ENCODE measurements at places on chromosomes 3 and 15.

DNA sequence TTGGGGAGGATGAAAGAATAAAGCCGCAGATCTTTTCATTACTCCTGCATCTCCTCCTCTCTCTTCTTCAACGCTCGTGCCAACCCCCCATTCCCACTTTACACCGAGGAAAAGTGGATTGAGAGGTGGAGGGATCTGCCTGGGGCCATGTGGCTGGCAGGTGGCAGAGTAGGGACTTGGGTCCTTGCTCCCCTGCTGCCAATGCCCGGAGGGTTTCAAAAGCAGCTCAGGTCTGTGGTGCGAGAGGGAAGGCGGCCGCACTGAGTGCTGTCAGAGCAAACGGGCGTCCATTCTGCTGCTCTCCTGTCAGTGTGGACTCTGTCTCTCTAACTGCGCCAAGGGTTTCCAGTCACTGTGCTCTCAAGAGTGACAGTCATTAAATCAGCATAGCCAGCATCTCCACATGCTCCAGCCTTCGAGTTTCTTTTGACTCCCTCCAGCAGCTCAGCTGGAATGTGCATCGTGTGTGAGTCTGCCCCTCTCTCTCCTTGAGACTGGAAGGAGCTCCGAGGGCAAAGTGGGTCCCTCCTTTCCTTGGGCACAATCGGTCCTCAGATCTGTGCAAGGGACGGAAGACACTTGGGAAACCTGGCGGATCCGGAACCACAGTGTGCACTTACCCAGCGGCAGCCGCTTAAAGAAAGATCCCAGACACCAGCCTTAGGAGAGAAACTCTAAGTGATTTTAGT is 68.6 kb downstream of the VGLL4 start:
- DNase-seq = no peak

GRCh38 chr3:196198771-196199753 is 12.1 kb downstream of the ZDHHC19 start:
- no peak for DNase-seq

DNA sequence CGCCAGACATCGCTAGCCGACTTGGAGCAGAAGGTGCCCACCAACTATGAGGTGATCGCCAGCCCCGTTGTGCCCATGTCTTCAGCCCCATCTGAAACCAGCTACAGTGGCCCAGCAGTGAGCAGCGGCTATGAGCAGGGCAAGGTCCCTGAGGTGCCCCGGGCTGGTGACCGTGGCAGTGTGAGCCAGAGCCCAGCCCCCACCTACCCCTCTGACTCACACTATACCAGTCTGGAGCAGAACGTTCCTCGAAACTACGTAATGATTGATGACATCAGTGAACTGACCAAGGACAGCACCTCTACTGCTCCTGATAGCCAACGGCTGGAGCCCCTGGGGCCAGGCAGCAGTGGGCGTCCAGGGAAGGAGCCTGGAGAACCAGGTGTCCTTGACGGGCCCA is 12.9 kb upstream of the APEH start:
- DNase-seq = no peak

DNA sequence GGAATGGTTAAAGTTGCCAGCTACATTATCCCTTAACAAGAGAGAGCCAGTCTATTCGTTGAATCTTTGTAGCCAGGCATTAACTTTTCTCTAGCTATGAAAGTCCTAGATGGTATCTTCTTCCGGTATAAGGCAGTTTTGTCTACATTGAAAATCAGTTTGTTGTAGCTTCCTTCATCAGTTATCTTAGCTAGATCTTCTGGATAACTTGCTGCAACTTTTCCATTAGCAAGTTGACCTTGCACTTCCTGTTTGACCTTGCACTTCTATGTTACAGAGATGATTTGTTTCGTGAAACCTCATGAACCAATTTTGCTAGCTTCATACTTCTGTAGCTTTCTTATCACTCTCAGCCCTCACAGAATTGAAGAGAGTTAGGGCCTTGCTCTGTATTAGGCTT is 24.1 kb downstream of the TOPAZ1 start:
- no peak for DNase-seq

DNA sequence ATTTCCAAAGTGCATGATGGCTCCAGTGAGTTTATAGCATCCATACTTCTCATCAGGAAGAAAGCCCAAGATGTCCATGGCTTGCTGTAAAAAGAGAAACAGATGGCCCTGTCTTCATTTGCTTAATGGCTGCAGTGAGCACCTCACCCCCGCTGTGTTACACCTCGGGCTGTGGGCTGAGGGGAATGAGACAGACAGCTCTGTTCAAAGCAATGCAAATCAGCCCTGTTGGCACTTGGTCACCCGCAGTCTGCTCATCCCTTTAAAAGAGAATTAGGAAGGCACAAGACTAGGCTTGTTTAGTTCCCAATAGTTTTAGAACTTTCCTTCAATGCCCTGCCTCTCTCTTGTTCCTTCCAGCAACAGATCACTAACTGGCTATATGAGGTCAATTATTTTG is 25.2 kb downstream of the MYH15 start:
- DNase-seq = no peak

DNA sequence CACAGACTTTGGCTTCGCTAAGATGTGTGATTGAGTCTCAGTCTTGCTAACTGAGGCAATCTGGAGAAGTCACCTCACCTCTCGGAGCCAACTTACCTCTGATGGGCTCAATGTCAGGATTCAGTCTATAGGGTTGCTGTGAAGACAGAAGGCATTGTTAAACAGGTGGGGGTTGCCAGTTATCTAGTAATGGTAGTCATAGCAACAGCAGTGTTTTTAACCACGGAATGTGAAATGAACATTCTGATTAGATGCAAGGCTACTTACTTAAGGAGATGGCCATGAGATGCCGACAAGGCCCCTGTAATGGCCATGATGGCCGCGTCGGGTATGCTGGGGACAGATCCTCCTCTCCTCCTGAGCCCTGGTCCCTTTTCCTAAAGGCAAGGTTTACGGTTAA is 243.1 kb downstream of the GABRG3 start:
- no peak for DNase-seq

- no peak for DNase-seq
Measured at GRCh38 chr3:144496141-144496835, 524.7 kb downstream of the DIPK2A start.

DNA sequence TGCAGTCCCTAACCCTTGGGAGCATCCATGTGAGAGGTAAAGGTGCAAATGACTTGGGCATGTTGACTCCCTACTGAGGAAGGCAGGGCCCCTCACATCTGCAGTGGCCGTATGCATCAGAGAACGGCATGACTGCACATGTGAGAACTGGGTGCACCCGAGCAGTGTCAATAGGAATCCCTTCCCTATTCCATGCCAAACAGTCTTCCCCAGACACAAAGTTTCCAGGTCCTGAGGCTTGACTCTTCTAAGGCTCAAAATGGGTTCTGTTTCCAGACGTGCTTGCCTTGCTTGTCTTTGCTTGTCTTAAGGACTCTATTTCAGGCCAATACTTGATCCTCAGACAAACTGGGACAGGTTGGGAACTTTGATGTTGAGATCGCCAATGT is 20.5 kb upstream of the ANPEP start:
- DNase-seq = no peak

GRCh38 chr3:101791778-101792177 is 12.8 kb downstream of the NXPE3 start:
- DNase-seq = no peak

- no peak for DNase-seq
Measured at GRCh38 chr3:10160346-10160745, 4.4 kb upstream of the IRAK2 start.

GRCh38 chr3:13650210-13651056 is 101.5 kb downstream of the FBLN2 start:
- DNase-seq = peak; percentile 49

GRCh38 chr3:74590620-74591262 is 23.7 kb downstream of the CNTN3 start:
- no peak for DNase-seq

DNA sequence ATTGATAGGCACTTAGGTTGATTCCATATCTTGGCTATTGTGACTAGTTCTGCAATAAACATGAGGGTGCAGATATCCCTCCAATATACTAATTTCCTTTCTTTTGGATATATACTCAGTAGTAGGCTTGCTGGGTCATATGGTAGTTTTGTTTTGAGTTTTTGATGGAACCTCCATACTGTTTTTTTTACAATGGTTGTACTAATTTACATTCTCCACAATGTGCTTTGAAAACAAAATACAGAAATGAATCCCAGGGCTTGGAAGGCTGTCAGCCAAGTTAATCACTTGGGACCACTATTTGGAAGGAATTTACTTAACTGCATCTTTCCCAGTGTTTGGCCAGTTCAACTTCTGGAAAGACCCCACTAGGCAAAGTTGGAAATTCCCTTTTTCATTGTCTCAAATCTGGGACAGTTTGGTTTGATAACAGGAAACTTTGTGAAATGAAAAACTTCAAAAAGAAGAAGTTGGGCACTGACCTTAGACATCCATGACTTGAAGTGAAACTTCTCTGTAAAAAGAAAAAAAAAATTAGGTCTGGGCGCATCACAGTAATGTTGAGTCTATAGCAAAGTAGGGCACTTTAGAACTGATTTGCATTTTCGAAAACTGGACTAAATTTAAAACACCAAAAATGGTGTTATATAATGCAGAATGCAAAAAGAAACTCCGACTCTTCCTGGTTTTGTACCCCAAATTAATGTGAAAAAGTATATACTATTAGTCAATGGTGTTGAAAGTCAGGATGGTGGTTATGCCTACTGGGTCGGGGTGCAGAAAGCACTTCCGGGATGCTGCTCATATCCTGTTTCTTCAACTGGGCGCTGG is 6.0 kb downstream of the CTSH start:
- no peak for DNase-seq

DNA sequence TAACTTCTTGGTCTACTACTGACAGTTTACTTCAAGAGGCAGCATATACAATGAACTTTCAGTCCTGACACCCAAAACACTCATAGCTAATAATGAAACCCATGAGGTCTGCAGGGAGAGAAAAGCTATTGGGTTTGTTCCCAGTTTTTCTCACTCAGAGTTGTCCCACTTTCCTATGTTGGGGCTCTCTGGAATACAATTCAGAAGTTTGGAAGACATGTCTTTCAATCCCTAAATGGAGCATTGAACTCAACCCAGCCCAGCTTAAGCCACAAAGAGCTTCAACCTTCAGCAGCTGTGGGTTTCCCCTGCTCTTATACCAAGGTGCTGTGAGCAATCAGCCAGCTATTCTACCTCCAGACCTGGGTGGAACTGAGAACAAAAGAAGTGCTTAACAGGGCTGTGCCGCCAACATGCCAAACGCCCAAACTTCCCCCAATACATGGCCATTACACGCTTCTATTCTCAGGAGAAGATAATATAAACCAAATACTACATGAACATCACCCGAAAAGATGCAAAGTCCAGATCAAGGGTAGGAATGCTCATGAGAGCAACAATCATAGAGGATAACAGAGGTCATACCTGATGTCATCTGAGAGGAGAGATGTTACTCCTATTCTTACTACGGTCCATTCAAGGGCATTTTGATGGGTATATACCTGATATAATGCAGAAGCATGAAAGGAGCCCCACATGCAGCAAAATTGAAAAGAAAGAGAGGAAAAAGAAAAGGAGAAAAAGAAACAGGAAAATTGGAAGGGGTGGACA is 131.2 kb upstream of the TGFBR2 start:
- DNase-seq = no peak

- DNase-seq = no peak
Measured at GRCh38 chr3:99532246-99532645, 106.1 kb upstream of the COL8A1 start.

- DNase-seq = no peak
Measured at GRCh38 chr15:96388673-96389072, 58.2 kb downstream of the NR2F2 start.

DNA sequence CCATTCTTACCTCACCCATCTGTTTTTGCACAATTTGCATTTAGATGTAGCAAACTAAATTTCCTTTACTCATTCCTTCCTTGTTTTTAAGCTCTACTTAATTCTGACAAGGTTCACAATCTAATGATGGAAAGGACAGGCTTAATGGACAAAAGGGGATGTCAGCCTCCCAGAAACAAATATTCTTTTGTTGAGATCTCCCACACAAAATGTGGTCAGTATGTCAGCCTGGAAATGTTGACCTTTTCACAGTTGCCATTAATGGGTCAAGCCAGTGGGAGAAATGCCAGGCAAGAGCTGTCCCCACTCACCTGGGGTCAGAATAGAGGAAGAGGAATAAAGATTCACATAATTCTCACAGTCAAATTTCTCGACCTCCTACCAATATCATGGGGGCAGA is 27.0 kb downstream of the WWTR1 start:
- DNase-seq = no peak

DNA sequence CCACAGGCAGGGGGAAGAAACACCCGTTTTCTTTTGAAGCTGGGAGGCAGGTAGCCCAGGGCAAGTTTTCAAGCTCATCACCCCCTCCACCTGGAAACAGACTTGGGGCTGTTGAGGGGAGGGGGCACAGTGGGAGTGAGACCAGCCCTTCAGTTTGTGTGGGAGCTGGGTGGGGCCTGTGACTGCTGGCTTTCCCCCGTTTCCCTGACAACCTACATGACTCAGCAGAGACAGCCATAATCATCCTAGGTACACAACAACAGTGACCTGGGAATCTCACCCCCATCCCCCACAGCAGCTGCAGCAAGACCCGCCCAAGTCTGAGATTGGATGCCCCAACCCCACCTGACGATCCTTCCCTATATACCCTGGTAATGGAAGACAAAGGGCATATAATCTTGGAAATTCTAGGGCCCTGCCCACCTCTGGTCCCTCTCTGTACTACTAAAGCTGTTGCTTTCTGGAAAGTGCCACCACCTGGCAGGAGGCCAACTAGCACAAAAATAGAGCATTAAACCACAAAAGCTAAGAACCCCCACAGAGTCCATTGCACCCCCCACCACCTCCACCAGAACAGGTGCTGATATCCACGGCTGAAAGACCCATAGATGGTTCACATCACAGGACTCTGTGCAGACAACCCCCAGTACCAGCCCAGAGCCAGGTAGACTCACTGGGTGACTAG is 422.2 kb upstream of the SGO1 start:
- no peak for DNase-seq

DNA sequence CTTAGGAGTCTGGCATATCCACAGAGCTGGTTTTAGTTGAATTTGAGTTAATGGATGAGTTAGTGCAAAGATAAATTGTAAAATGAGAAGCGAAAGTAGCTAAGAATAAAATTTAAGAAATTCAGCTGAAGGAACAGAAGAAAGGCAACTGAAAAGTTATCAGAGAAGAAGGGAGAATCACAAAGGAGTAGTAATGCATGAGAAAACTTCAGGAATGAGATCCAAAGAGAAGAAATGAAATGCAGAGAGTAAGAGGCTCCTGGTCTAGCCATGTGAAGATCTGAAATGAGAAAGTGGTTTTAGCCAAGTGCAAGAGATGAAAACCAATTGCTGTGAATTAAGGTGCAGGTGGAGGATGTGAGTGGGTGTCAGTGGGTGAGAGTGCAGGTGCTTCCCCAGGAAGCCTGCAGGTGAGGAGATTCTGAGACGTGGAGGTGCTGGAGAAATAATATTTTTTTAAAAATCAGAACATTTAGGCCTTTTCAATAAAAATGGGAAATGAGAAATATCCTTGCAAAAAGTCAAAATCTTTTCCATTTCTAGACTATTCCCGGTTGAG is 18.5 kb downstream of the KBTBD8 start:
- no peak for DNase-seq

- DNase-seq = no peak
Measured at GRCh38 chr15:66069751-66070150, 183.8 kb downstream of the MEGF11 start.

- no peak for DNase-seq
Measured at GRCh38 chr15:101151288-101151687, 100.6 kb downstream of the CHSY1 start.

GRCh38 chr3:14630404-14631100 is 21.0 kb upstream of the CCDC174 start:
- DNase-seq = no peak

- DNase-seq = no peak
Measured at GRCh38 chr3:68974711-68975110, 38.8 kb downstream of the EOGT start.

GRCh38 chr15:76368122-76368621 is 31.6 kb downstream of the ISL2 start:
- no peak for DNase-seq

GRCh38 chr15:58115692-58116091 is 22.5 kb upstream of the AQP9 start:
- no peak for DNase-seq

All from activated naive CD8-positive, alpha-beta T cell treated with anti-CD3 and anti-CD28 coated beads, Interleukin-2, amount 50 U/mL, for 16 hours (primary cell).